ENCODE measurements at places on chromosomes 12 and 14.

GRCh38 chr12:128797119-128798118 lies 26.3 kb downstream of the SLC15A4 start:
- DNase-seq: no peak

- DNase-seq: no peak
Measured at GRCh38 chr12:46265734-46266133, 3.1 kb downstream of the SLC38A1 start.

- no peak for DNase-seq
Measured at GRCh38 chr14:85087201-85087600, 442.7 kb upstream of the FLRT2 start.

DNA sequence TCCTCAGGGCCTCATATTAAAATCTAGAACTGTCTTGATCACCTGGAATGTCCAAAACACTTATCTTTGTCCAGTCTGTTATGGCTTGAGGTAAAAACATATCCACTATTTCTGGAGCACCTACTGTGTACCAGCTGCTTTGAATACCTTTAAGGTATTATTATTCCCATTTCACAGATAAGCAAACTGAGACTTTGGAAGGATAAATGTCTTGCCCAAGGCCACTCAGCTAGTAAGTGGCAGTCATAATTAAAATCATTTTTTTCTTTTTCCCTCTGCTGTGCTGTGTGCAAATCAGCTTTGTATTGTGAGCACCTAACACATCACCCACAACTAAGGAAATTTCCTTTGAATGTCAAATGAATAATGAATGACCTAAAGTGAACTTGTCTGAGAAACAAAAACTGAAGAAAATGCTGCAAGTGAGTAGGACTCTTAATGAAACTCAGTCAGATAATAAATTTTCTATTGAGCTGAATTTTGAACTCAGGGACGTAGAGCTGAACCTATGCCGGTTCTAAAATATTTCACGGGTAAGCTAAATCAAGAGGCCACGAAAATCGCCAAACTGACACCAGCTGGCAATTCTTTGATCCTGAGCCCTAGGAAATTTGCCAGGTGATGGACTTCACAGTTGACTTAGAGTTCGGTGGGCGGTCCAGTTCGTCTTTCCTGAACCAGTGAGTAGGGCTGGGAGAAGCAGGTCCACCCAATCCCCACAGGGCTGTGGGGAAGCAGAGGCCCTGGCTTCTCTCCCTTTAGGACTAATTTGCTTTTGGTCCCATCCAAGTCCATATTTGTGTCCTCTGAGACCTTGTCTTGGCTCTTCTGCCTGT lies 159.7 kb upstream of the PWP1 start:
- DNase-seq: no peak

DNA sequence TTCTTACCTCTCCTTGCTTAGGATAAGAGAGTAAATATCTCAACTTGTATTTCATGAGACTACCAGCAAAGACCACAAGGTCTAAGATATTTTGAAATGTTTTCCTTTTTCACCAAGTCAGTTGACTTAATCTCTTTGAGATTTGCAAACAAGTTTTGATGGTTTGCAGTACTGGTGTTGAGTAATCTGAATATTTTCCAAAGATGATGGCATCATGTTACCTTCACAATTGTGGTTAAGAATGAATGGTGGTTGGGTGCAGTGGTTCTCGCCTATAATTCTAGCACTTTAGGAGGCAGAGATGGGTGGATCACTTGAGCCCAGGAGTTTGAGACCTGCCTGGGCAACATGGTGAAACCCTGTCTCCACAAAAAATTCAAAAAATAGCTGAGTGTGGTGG lies 225.7 kb downstream of the TMTC2 start:
- DNase-seq: no peak

- DNase-seq: no peak
Measured at GRCh38 chr12:56122637-56123036, 4.6 kb downstream of the ZC3H10 start.

GRCh38 chr12:103596981-103597380 lies 9.9 kb downstream of the STAB2 start:
- no peak for DNase-seq

DNA sequence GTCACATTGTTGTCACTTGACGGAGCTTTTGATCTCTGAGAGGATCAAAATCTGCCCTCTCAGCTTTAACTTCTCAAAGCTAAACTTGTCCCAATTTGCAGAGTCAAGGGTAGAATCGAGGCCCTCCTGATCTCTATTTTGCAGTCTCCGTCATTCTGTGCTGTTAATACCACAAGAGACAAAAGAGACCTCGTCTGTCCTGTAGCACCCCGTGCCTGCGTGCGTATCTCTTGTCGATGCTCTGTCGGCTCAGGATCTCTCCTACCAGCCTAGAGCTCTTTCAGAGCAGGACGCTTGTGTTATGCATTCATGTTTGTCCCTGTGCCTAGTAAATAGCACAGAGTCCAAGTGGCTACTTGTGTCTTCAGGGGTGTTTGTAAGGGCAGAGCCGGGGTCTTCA lies 5.1 kb downstream of the EVL start:
- DNase-seq: no peak

DNA sequence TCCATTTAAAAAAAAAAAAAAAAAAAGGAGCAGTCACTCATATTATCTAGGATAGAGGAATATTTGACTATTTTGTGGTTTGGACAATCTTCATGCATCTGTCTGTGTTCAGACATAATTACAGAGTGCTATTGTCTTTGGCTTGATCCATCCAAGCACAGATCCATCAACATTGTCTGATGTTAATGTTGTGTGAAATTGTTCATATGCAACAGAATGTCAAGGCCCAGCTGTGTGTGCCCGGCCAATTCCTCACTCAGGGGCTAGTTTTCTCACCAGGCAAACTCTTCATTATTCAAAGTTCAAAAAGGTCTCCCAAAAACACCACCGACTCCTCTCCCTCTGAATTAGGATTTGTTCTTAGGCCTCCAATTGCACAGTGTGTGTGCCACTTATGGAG lies 324.9 kb upstream of the TMTC1 start:
- no peak for DNase-seq

DNA sequence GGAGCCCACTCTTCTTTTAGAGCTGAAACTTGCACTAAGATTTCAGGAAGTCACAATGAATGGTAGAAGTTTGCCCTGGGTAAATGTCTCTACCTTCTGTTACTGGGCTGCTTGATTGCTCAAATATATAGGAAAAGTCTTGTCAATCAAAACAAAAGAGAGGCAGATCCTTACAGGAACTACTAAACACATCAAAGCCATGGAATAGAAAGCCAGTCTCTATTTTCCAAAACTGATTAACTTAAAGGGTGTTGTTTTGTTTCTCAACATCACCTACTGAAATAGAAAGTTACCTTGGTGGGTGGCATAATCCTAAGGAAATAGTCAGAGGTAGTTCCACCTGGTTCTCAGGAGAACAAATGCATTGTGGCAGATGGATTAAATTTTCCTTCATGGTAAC lies at the start of gene GPHB5:
Gene GPHB5 (minus strand): TSS at position 101 of the 400 bp plus-strand sequence. CDS start 1,086 bp downstream, outside the sequence.
- DNase-seq: no peak

GRCh38 chr12:51005030-51005429 lies 21.2 kb downstream of the SLC11A2 start:
- DNase-seq: no peak

- DNase-seq: no peak
Measured at GRCh38 chr14:83940253-83940652, 1589.7 kb upstream of the FLRT2 start.

DNA sequence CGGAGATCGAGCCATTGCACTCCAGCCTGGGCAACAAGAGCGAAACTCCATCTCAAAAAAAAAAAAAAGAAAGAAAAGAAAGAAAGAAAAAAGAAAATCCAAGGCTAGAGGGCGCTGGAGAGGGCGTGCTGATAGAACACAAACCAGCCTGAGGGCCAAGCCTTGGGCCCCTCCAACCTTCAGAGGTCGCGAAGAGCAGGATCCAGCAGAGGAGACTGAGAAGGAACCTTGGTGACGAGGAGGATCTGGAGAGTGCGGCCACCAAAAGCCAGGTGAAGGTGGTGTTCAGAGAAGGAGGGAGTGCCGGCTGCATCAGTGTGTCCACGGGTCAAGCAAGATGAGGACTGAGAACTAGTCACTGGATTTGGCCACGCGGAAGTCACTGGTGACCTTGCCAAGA lies 4.1 kb upstream of the DYNC1H1 start:
- DNase-seq: no peak

DNA sequence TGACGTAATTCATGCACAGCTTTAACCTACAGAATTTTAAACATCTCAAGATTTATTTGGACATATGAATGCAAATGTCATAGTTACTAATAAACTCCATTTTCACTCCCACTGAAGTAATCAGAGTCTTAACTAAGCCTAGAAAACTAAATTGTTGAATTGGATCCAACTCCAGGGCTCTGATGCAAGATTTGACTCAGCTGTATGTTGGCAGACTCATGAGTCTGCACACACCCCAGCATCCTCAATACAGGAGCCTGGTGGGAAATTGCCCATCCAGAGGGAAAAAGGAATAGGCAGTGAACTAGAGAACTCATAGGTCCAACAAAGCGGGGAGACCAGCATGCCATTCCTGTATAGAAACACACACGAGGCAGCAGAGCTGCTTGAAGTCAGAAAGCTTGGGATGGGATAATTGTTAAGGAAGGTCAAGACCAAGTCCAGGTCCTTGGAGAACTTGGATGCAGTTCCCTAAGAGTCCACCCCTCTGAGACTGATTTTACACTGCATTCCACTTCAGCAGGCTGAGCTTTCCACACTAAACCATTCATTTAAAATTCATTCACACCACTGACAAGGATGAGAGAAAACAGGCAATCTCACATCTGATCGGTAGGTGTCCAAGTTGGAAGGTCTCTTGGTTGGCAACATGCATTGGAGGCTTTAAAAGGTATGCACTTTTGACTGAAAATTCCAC lies 14.4 kb downstream of the TMTC1 start:
- DNase-seq: no peak

DNA sequence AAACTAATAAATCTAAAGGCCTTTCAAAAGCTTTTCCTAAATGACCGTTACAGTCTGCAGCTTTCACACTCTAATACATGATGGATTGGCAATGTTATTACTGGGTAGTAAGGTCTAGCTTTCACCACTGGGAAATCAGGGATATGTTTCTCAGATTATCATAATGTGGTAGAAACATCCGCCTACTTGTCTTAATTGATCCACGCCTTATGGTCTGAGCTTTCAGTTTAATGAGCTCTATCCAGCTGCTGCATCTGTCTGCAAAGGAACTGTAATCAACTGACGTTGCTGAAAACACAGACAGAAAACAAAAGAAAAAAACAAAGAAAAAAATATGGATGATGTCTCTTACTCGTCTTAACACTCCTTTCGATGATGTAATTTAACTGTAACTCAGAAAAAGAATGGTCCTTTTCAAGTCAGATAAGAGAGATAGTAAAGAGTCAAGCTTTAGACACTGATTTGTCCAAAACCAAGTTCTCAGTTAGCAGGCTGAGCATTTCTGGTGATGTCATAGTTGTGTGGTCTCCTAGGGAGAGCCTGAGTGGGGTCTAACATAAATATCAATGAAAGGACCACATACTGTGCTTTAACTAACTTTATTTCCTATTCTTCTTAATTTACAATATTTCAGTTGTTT lies 85.9 kb downstream of the C2CD5 start:
- no peak for DNase-seq

GRCh38 chr12:24833513-24833912 lies 115.4 kb downstream of the BCAT1 start:
- no peak for DNase-seq

GRCh38 chr12:96240656-96241055 lies 46.5 kb downstream of the ELK3 start:
- DNase-seq: no peak

DNA sequence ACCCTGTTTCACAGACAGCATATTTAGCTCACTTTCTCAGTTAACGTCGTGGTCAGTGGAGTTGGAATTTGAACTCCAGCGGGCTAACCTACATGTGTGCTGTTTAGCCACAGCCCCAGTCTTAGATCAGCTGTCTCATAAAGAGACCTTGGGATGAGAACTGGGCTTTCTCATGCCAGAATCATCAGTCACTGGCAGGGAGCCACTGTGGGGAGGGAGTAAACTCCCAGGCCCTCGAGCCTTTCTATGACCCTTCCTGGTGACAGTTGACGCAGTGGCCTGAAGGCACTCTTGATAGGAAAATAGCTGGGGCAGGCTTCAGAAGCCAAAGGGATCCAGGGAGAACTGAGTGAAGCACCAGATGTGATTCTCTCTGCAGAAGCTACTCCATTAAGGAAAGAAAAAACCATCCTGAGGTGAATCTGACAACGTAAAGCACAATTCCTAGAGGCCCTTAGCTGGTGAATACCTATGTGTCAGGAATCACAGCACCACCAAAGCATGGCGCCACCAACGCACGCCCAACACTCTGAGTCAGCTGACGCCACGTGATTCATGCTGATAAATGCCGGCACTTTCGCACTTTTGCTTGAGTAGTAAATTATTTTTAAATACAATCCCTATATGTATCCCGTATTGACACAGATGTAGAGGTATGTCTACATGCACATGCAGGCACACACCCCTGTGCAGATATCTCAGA lies 279.6 kb upstream of the TMEM132C start:
- DNase-seq: no peak

DNA sequence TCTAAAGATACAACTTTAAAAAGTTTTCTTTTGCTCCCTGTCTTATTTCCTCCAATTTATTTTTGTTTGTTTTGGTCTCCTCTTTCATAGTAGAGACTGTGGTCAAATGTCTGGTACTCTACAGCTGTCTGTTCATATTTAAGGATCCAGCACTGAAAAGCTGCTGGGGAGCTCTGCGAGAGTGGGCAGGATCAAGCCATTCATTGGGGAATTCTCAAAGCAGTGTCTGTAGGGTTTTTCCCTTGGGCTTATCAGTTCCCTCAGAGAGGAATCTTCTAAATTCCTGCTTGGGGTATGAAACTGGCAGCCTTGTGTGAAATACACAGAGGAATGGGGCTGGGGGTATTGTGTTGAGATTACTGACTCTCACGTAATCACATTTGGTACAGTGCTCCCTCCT lies 52.3 kb downstream of the FNTB start:
- no peak for DNase-seq

DNA sequence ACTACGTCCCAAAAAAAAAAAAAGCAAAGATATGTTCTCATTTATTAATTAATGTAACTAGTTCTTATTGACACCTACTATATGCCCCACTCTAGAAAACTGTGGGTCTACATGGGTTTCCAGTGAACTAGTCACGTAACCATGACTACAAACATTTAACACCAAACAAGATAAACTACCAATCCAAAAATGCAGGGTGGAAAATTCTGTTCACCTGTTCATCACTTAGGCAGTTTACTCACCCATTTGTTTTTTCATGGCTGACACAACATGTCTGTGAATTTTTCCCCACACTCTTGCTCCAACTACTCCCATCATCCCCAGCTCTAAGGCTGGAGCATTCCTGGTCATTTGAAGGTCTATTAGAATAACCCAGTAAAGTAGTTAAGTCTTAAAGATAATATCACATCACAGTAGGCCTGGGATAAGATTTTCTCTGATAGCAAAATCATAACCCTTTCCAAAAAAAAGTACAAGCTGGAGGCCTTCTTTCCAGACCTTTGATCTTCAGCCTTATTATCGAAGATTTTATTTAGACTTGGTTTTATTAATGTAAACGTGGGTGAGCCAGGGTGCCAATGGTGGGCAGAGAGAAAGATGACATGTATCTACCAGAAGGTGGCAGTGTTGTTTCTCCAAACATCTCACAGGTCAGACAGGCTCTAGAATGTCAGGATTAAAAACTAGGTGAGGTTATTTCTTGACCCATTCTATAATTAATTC lies 61.6 kb upstream of the DAAM1 start:
- no peak for DNase-seq
